ENCODE measurements at places on chromosomes 5 and 9.

DNA sequence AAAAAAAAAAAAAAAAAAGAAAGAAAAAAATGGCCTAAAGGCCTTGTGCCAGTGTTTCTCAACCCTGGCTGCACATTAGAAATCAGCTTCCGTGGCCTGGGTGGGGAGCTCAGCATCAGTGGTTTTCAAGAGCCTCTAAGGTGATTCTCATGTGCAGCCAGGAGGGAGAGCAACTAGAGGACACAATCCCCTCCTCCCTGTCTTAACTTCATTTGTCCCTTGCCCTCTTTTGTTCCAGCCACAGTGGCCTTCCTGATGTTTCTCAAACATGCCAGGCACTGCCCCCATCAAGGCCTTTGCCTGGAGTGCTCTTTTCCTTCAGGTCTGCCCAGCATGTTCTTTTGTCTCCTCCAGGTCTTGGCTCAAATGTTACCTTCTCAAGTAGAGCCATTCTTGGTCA lies 42.4 kb downstream of the HOMER1 start:
- no peak for DNase-seq

DNA sequence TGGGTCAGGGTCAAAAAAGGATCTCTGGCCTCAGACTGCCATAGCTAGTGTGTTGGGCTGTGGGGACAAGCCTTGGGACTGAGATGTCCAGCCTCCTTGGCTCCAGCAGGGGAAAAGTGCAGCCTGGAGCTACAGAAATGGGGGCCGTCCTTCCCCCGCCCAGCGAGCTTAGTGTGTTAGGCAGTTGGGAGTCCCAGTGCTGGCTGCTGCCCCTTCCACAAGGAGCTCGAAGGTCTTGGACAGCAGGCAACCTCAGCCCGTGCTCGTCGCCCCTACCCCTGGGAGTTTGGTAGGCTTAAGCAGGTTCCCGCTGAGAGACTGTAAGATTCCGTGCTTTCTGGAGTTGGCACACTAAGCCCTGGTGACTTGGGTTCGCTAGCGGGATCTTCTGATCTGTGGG lies 293.0 kb upstream of the CDH12 start:
- no peak for DNase-seq

DNA sequence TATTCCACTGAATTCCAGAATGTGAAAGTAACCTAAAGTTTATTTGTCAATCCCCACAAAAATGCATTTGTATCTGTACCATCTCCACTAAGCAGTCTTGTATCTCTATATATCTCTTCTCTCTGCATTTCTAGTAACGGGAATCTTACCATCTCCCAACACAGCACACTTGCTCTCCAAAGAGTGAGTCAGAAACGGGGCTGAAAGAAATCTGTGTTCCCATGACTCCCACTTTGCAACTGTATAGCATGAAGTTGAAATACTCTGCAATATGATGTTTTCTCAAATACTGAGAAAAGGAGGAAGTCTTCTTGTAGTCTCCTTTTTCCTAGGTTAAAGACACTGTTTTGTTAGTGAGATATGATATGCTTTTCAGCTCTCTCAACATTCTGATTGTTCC lies 848.8 kb upstream of the ACO1 start:
- DNase-seq, result no peak

DNA sequence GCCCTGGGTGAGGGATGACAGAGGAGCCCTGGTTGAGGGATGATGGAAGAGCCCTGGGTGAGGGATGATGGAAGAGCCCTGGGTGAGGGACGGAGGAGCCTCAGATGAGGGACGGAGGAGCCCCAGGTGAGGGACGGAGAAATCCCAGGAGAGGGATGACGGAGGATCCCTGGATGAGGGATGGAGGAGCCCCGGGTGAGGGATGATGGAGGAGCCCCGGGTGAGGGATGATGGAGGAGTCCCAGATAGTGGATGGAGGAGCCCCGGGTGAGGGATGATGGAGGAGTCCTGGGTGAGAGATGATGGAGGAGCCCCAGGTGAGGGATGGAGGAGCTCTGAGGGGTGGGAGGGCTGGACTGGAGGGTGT lies 10.9 kb downstream of the PHF2 start:
- DNase-seq, result no peak

GRCh38 chr5:77709993-77710685 lies 66.0 kb downstream of the TBCA start:
- peak; percentile 58 for DNase-seq

DNA sequence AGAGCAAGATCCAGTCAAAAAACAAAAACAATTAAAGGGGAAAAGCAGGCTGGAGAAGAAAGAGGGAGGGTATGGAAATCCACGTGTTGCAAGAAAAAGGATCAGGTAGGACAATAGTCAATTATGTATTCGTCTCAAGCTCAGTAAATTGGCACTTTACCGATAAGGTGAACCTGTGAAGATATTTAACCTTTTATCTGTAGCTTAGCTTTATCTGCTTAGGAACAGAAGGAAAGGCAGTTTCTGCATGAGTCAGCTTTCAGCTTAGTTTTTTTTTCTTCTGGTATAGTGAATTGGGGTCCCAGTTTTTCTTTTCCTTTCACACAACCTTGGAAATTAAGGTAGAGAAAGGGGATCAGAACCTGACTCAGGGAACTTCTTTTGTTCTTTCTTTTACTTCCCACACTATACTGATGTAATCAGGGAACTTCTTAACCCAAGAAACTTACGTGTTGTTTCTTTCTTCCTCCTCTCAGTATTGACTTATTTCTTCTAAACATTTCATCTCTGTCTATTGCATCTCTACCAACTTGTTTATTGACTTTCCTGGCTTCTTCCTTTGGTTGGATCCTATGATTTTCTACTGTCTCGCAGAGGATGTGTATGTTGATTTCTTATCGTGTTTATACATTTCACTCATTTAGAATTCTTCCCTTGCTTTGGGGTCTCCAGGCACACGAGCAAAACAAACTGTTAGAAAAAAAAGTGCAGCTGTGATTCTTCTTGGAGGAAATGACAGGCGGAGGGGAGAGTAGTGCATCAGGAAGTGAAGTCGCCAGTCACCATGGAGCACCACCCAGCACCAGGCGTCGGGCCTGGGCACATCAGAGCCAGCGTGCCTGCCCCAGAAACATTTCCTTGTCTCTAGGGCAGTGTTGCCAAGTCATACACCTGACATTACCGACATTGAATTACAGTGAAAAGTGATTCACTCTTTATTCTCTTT lies 123.0 kb upstream of the LHFPL2 start:
- DNase-seq, result peak; percentile 63

DNA sequence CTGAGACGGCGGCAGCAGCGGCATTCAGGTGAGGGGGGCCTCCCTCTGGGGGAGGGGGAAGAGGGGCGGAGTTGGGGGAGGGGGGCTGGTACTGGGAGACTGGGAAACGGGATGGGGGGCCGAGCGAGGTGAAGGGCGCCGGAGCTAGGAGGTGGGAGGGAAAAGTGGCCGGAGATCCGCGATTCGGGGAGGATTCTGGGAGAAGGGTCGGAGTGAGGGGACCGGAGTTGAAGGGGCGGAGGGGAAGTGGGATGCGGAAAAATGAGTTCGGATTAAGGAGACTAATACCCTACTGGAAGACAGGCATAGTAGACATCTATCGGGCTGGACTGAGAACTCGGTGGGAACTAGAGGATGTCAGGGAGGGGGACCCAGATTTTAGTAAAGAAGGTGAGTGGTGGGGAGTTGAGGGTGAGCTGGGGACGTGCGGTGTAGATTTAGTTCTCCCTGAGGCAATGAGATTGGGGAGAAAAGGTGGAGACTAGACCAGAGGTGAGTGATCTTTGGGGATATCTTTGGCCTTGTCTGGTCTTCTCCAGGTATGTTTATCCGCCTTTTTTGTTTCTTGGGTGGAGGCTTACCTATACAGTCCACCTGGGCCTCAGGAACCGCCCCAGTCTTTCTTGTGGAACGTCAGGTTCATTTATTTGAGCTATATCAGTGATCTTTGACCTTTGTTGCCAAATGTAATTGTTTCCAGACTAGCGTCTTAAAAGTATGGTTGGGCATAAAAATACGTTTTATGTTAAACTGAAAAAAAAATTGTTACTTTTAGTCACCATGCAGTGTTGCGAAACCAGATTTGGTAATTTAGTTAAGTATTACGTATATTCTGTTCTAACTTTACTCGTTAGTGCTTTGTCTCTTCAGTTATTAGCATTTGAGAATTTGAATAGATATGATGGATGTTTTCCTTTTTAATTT lies 632 bp downstream of the UBAP1 start:
- peak; percentile 55 for DNase-seq

DNA sequence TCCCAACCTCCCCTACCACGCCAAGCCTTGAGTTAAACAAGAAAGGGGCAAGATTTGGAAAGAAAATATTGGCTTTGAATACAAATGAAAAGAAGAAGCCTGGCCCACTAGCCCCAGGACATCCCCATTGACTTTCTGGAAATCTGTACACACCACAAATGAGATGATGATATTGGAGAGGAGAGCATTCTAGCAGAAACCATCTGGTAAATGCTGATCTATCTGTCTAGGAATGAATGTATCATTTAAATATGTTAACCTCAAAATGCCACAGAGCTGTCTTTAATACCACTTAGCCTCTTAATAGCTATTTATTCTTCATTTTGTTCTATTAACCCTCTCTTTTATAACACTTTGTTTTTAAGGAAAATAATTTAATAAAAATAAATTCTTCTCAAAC lies 270.2 kb upstream of the PDE4D start:
- DNase-seq, result no peak

DNA sequence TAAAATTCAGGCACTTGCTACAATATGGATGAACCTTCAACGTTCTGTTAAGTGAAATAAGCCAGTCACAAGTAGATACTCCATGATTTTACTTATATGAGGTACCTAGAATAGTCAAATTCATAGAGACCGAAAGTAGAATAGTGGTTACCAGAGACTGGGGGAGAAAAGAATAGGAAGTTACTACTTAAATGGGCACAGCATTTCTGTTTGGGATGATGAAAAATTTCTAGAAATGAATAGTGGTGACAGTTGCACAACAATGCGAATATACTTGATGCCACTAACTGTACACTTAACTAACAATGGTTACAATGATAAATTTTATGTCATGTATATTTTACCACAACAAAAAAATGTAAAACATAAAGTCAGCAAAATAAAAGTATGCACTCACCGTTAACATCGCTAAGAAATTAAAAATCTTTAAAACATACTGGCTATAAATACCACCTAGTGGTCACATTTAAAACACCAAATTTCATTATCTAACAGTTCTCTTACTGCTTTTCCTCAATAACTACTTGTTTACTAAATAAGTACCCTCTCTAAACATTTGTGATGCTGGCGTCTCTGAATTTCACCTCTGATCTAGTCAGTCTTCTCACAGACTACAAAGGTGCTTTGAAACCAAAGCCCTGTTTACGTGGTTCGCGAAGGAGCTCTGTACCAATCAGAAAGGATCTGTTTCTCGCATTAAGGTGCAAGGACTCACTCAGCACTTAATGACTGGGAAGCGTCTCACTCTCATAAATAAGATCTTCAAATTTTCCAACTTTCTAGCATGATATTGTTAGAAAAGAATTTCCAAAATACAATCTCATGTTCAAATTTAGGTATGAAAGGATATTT lies 22.7 kb downstream of the KIF3A start:
- peak; percentile 58 for DNase-seq

- DNase-seq, result no peak
Measured at GRCh38 chr9:90037146-90037797, 432.5 kb downstream of the GADD45G start.

DNA sequence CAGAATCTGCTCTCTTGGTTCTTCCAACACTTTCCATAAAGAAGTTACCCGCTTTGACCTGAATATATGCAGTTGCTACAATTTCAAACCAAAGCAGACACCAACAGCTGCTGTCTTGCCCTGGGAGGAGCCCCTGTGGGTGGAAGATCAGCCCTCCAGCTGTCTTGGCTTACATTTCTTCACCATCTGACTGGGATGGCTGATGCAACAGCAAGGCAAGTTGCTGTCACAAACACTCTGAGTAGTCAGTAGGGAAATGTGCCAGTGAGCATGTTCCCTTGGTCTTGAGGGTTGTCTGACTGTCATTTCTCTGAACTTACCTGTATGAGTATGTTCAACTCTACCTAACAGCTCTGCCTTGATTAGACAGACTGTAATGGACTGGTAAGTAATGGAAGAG lies 152.9 kb downstream of the SGCD start:
- DNase-seq, result no peak

DNA sequence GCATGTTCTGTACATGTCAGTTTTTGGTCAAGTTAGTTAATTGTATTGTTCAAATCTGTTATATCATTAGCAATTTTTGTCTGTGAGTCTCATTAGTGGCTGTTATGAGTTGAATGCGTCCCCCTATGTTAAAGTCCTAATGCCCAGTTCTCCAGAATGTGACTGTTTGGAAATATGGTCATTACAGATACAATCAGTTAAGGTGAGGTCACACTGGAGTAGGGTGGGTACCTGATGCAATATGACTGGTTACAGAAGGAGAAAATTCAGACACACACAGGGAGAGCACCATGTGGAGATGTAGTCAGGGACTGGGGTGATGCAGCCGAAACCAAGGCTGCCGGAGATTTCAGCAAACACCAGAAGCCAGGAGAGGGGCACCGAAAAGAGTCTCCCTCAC lies 15.1 kb downstream of the NMRK1 start:
- DNase-seq, result no peak

DNA sequence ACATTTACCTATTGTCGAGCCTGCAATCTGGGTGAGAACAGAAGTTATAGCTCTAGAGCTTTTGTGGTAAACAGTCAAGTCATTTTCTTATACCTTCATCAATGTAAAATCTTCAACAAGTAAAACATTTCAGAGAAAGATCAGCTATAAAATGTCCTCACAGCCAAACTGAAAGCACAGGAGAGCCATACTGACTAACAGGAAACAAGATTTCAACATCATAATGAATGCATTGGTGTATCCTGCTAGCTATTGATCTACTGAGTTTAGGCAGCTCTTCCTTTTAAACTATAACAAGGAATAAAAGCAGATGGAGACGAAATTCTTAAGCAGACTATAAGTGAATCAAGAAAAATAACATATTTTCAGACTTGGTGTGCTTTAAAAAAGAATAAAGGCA lies 1522.9 kb upstream of the WWC1 start:
- no peak for DNase-seq

GRCh38 chr5:32109236-32109635 lies 64.9 kb downstream of the GOLPH3 start:
- no peak for DNase-seq

DNA sequence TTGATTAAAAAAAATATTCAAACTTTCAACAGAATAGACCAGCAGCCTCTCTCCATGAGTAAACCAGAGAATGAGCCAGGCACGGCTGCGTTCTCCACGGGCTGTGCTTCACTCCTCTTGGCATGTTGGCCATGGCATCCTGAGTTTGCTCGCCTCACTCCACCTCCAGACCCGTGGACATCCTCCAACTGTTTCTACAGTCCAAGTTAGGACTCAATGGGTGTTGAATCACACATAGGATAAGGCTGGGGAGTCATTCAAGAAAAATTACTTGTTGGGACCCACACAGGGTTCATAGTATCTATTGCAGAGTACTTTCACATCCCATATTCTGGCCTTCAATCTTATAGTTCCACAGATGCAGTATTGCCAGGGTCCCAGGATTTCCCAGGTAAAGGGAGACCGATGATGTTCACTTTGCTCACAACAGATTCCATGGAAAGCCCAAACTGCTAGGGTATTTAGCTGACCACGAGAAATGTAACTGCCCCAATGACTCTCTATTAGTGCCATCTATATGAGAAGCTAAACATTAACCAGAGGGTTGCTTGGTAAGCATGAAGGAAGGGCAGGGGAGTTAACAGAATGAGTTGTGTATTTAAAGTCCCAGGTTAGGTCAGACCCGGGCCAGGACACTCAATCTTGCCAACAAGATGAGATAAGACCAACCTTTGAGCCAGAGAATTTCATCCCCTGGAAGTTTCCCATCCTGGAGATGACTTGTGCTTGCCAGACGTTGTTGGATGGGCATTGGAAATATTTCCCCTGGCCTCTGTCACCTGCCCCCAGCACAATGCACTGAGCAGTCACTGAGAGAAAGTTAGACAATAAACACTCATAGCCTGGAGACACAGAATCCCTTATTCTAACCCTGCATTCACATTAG lies 19.7 kb upstream of the GDA start:
- DNase-seq, result no peak
